ENCODE measurements at places on chromosomes 5 and 9.

GRCh38 chr9:113536483-113537228, 73.1 kb downstream of the RGS3 start:
- DNase-seq: no peak

DNA sequence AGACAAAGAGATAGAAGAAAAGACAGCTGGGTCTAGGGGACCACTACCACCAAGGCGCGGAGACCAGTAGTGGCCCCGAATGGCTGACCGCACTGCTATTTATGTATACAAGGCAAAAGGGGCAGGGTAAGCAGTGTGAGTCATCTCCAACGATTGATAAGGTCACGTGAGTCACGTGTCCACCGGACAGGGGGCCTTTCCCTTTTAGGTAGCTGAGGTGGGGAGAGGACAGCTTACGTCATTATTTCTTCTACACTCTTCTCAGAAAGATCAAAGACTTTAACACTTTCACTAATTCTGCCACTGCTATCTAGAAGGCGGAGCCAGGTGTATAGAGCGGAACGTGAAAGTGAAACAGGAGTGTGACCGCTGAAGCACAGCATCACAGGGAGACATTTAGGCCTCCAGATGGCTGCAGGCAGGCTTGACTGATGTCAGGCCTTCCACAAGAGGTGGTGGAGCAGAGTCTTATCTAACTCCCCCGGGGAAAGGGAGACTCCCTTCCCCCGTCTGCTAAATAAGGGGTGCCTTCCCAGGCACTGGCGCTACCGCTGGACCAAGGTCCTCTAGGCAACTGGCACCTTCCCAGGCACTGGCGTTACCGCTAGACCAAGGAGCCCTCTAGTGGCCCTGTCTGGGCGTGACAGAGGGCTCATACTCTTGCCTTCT, 6.1 kb upstream of the PRR16 start:
- no peak for DNase-seq

GRCh38 chr5:54608423-54609085, 91.0 kb downstream of the SNX18 start:
- no peak for DNase-seq

- no peak for DNase-seq
Measured at GRCh38 chr9:92983984-92984589, 36.8 kb downstream of the FGD3 start.

DNA sequence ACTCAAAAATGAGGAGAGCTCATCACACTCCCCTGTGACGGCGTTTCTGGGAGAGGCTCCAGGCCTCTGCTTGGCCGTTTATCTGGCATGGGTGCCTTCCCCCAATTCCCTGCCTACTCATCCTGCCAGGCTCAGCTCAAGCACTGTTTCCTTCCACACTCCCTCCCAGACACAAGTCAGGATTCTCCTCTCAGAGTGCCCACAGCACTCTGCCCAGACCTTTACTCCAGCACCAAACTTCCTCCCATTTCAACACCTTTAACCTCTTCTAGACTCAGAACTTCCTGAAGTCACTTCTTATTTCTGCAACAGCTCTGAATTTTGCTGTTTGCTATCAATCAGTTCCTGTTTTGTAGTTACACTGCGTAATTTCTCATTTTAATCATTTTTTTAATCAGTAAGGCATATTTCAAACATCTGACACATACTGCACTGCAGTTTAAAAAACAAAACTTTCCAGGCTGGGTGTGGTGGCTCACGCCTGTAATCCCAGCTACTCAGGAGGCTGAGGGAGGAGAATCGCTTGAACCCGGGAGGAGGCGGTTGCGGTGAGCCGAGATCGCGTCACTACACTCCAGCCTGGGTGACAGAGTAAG, 16.0 kb downstream of the TRMO start:
- DNase-seq: no peak

DNA sequence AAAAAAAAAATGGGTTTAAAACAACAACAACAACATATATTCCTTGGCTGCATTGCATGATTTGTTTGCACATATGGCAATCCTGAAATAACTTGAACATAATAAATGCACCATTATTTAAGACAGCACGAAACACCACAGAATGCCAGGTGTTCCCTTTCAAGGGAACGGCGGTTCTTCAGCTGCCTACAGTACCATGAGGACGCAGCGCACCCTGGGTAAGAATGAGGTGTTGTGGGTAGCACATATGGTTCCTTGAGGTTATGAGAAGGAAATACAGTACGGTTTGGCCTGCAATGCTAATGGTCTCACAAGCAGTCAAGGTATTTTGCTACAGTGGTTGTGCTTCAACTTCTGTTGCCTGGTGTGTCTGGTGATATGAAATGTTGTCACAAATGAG, 174.8 kb downstream of the SLC12A2 start:
- no peak for DNase-seq

DNA sequence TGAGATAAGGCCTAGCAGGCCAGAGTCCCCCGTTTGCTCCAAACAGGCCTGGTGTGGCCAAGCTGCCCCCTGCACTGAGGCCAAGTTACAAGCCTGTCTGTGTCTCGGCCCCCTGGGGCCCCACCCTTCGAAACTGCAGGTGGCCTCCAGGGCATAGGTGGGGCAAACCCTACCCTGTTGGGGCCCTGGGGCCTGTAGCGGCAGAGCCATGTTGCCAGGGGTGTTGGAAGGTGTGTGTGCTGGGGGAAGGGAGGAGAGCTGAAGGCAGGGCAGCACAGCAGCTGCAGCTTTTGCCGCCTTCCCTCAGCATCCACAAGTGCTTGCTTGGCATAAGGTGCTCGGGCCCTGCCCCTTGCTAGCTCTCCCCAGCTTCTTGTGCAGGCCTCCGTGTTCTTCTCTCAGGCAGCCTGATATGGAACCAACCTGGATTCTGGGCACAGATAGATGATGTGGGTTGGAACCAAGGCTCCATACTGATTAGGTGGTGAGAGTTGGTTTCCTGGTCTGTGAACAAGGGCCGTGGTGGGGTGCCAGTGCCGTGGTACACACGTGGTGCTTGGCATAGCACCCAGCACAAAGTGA, 12.7 kb downstream of the IRF1 start:
- no peak for DNase-seq
